ENCODE measurements at places on chromosomes 12 and 14.

- no peak for DNase-seq
These were observed 198.3 kb upstream of the AMIGO2 start for GRCh38 chr12:47277972-47278448.

DNA sequence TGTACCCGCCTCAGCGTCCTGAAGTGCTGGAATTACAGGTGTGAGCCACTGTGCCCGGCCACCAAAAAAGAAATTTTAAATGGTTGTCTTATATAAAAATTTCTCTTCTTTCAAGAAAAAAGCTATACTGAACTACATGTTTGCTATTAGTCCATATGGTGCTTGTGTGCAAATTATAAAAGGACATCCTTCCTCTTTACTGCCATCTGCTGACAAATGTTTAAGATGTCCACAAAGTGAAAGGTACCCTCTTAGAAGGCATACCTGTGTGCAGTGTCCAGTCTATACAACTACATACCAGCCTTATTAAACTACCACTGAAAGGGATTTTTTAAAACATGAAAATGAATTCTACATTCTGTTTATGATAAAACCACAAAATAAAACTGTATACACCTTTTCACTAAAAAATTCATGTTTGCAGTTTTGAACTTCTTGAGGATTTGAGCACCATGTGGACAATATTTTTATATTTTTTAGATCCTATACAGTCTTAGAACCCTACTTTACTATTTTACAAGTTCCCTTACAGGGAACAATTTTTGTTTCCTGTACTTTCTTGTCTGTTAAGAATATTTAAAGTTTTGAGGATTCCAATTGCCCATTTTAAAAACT, 32.8 kb upstream of the TOMM20L start:
- DNase-seq: no peak

GRCh38 chr12:105204916-105205315, 31.1 kb downstream of the APPL2 start:
- DNase-seq: no peak

GRCh38 chr14:76576047-76576741, 185.1 kb upstream of the VASH1 start:
- no peak for DNase-seq

DNA sequence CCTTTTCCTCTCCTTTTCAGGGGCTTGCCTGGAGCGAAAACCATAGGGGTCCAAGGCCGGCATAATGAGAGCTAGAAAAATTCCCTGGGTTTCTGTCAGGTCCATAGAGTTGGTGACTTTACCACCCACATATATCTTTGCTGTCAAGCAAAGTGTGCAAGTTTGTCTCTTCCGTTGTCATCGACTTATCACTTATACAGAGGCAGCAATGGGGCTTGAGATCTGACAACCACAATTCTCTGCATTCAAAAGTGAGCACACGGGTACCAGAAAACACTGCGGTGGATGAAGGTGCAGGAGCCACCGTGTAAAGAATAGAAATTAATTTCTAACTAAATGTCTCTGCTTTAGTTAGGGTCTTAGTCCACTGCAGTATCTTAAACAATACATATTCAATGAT, 162.3 kb downstream of the DAD1 start:
- no peak for DNase-seq

DNA sequence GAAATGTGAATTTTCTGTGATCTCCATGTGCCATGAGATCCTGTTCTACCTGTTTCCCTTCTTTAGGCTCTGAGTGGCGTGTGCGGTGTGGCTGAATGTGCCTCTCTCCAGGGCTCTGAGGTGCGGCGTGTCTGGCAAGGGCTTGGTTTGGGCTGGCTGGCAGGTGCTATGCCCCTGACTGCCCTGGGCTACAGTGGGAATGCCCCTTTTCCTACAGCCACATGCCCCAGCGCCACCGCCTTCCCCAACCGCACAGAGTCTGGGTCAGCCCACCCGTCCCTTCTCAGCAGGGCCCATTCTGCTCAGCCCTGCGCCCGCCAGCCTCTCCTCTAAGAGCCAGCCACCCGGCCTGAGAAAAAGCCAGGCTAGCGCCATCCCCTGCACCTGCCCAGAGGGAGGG, 24.7 kb downstream of the BTBD6 start:
- no peak for DNase-seq

All from stimulated activated effector memory CD8-positive, alpha-beta T cell treated with anti-CD3 and anti-CD28 coated beads, Interleukin-12 subunit alpha, Interleukin-12 subunit beta, amount 100 ng/mL, for 72 hours (primary cell).